ENCODE measurements at places on chromosomes 2 and 18. TPM values are rescaled to one million over a fixed set of nuclear protein-coding genes. Genes with fewer than 3 reads are reported as not detected.

Gene PPP1R1C
- 0.27 TPM for total RNA-seq

Gene RIT2
- not detected for total RNA-seq

Gene SCN7A
- total RNA-seq: not detected

Gene CD8B
- not detected for total RNA-seq

Gene KCNE4
- 0.07 TPM for total RNA-seq
